ENCODE measurements at places on chromosomes 13 and 19. TPM values are rescaled to one million over a fixed set of nuclear protein-coding genes. Genes with fewer than 3 reads are reported as not detected.
A peak's percentile ranks its signal among the peaks of the same experiment; 100 is the strongest.

GRCh38 chr19:17255150-17255621 lies 9.4 kb downstream of the USHBP1 start:
- H3K4me1 ChIP-seq = peaks cover 8% of the 10 kb centered on the region
- peaks cover 2% of the 10 kb centered on the region for H3K27me3 ChIP-seq
- no peaks in the 10 kb centered on the region for H3K36me3 ChIP-seq
- no peak overlapping the region for H3K4me3 ChIP-seq

DNA sequence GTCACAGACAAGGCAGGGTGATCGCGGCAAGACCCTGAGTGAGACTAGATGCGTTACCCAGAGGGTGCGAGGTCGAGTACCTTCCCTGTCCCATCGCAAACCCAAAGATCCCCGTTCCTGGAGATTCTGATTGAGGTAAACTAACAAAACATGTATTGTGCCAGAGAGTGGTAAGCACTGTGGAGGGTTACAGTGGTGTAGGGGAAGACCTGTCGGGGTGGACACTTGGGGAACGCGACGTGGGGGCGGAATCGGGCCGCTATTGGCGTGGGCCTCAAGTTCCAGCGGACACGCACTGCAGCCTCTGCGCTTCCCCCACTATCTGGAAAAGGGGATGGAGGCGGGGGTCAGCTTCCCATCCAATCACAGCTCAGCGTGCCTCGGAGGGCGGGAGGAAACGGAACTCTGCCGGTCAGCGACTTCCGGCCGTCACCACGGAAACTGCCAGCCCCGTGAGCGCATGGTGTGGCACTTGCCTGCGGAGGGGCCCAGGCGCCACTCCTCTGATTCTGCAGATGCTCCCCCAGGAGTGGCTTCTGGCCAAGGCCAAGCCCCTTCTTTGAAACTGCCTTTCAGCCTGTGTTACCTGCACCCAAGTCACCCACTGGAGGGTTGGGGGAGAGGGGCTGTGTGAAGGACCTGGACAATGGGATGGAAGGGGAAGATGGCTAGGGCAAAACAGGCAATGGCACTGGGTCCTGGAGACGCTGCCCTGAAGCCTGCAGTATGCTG lies 1.0 kb upstream of the UBE2M start:
- peaks cover 37% of the 10 kb centered on the region for H3K4me1 ChIP-seq
- no peaks in the 10 kb centered on the region for H3K27me3 ChIP-seq
- H3K36me3 ChIP-seq = peaks cover 13% of the 10 kb centered on the region
- peak; percentile 95 for DNase-seq

- peaks cover 65% of the 10 kb centered on the region for H3K27me3 ChIP-seq
- H3K27ac ChIP-seq = no peak overlapping the region
- H3K4me3 ChIP-seq = peak overlapping the region; percentile 64
- no peaks in the 10 kb centered on the region for H3K36me3 ChIP-seq
- H3K4me1 ChIP-seq = peaks cover 29% of the 10 kb centered on the region
Observed at GRCh38 chr19:30228113-30228834, 143.9 kb upstream of the ZNF536 start.

Gene DOCK6
- total RNA-seq = 81.7 TPM

DNA sequence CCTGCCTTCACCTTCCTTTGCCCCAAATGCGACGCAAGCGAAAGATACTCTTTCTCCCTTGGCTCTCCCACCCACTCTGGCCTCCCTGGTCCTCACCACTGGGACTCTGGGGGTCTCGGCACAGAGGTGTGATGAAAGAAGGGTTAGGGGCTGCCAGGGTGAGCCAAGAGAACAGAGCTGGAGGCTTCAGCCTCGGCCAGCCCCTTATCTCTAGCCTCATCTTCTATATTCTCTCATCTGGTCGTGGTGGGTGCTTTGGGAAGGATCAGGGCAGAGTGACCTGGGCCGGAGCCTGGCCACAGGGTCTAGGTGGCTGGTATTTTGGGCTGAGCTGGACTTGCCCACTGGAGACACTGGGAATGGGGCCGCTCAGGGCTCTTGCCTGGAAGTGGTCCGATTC lies 71.1 kb upstream of the KCTD15 start:
- no peaks in the 10 kb centered on the region for H3K36me3 ChIP-seq
- no peak overlapping the region for H3K4me3 ChIP-seq
- no peaks in the 10 kb centered on the region for H3K27me3 ChIP-seq
- no peak for DNase-seq
- no peaks in the 10 kb centered on the region for H3K4me1 ChIP-seq
- no peak overlapping the region for H3K27ac ChIP-seq

DNA sequence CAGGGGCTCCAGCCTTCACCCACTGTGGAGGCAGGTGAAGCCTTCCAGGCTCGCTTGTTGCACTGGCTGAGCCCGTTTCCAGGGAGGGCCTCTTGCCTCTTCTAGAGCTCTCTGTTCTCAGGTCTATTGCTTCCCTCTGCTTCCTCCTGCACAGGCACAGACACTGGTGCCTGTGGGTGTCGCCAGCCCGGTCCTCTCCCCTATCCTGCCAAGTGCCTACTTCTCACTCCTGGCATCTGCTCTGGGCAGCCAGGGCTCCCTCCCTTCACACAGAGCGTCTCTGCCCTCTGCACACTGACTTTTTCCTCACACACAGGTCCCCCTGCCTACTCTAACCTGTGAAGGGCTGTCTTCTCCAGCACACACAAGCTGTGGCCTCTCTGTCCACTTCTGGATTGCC lies 60.3 kb downstream of the SLC7A9 start:
- H3K27me3 ChIP-seq = peaks cover 17% of the 10 kb centered on the region
- H3K36me3 ChIP-seq = no peaks in the 10 kb centered on the region
- DNase-seq = no peak
- H3K4me1 ChIP-seq = no peaks in the 10 kb centered on the region
- no peak overlapping the region for H3K4me3 ChIP-seq

DNA sequence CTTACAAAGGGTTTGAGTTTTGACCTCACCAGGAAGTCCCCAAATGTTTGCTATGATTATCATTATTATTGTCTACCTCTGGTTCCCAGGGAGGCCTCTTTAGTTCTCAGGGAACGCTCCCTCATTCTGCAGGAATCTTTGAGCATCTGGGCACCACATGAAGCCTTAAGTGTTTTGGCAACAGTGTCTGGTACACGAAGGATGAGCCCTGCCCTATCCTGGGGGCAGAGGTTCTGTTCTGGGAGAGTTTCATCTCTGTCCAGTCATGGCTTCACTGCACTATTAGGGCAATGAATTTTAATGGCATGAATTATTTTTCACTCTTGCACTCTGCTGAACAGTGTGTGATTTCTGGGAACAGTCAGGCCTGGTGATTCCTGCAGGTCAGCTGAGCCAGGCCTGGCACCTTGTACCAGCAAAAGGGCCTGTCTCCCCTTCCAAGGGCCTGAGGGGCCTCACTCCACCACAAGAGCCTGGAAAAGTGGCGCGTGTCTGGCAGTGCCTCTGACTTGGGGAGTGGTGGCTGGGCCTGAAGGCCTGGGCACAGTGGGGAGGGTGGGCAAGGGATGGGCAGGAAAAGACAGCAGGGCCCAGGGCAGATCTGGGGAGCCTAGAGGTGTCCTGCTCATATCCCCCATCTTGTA lies 4.6 kb downstream of the FAM187B start:
- H3K27me3 ChIP-seq = peaks cover 7% of the 10 kb centered on the region
- no peak for DNase-seq
- H3K36me3 ChIP-seq = no peaks in the 10 kb centered on the region
- no peak overlapping the region for H3K4me3 ChIP-seq
- no peak overlapping the region for H3K27ac ChIP-seq
- H3K4me1 ChIP-seq = peaks cover 4% of the 10 kb centered on the region

GRCh38 chr19:51820831-51821446 lies 26.0 kb downstream of the FPR3 start:
- no peaks in the 10 kb centered on the region for H3K4me1 ChIP-seq
- H3K27ac ChIP-seq = no peak overlapping the region
- no peaks in the 10 kb centered on the region for H3K27me3 ChIP-seq
- DNase-seq = no peak

DNA sequence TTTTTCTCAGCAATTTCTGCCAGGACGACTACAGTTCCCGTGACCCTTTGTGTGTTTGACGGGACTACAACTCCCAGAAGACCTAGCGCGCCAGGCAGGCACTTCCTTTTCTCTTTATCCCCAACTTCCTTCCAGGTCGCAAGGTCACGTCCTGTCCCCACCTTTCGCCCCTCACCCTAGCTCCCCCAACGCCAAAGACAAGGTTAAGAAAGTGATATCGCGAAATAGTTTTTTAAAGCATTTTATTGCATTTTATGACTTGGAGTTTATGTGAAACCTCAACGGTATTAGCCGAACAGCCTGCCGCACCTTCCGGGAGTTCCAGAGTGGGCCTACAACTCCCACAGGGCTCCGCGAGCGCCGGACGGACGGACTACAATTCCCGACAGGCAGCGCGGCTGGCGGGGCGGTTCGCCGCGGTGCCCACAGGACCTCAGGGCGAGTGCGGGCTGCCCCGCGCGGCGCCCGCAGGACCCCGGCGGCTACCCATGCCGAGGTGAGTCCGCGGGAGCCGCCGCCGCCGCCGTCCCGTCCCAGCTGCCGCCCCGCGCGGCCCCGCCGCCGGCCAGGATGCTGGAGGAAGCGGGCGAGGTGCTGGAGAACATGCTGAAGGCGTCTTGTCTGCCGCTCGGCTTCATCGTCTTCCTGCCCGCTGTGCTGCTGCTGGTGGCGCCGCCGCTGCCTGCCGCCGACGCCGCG lies at the start of gene NCLN:
NCLN (plus strand) TSS at position 470 of the 699 bp plus-strand sequence; CDS start at position 571, 101 bp downstream.
- DNase-seq = peak; percentile 98
- peaks cover 18% of the 10 kb centered on the region for H3K4me1 ChIP-seq
- H3K27me3 ChIP-seq = no peaks in the 10 kb centered on the region
- H3K27ac ChIP-seq = peak within 1 kb of the TSS; percentile 94
- H3K4me3 ChIP-seq = peak within 1 kb of the TSS; percentile 95
- no peaks in the 10 kb centered on the region for H3K36me3 ChIP-seq

GRCh38 chr19:2490659-2491058 lies 14.7 kb downstream of the GADD45B start:
- no peak overlapping the region for H3K4me3 ChIP-seq

GRCh38 chr13:39106216-39107005 lies 68.2 kb downstream of the NHLRC3 start:
- no peaks in the 10 kb centered on the region for H3K4me1 ChIP-seq
- no peak overlapping the region for H3K4me3 ChIP-seq
- no peak for DNase-seq
- peaks cover 58% of the 10 kb centered on the region for H3K27me3 ChIP-seq

Gene ARHGAP33
- 10.1 TPM for total RNA-seq

Gene SCEL
- not detected for total RNA-seq

Gene DACH1
- total RNA-seq = 0.34 TPM

Gene ACER1
- total RNA-seq = not detected

Gene NLRP8
- not detected for total RNA-seq

Gene NTN5
- 1.3 TPM for total RNA-seq

Gene ZNF540
- 1.9 TPM for total RNA-seq

GRCh38 chr13:91357613-91358386 lies 10.3 kb downstream of the MIR17HG start:
- H3K4me1 ChIP-seq = peaks cover 18% of the 10 kb centered on the region
- H3K36me3 ChIP-seq = peaks cover 44% of the 10 kb centered on the region
- peak overlapping the region; percentile 36 for H3K27ac ChIP-seq
- no peak overlapping the region for H3K4me3 ChIP-seq

DNA sequence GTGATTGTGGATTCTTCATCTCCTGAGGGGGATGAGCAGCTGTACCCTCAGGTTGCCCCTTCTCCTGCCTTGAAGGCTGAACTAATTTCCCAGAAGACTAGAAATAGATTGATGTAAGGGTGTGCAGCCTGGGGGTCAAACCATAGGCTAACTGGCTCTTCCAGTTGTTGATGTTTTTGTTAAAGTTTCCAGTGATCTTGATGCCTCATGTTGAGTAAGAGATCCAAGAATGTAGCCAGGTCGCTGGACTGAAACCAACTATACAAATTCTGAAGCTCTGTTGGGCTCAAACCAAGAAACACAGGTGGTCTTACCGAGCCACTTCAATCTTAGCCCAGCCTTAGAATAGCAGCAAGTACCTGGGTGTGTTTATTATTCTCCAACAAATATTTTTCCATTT lies 391.8 kb downstream of the KLF5 start:
- H3K4me1 ChIP-seq = no peaks in the 10 kb centered on the region
- H3K27me3 ChIP-seq = no peaks in the 10 kb centered on the region
- H3K36me3 ChIP-seq = no peaks in the 10 kb centered on the region
- H3K27ac ChIP-seq = no peak overlapping the region

Gene PPM1N
- 0.29 TPM for total RNA-seq

GRCh38 chr19:35080613-35081170 lies 34.9 kb upstream of the FXYD3 start:
- H3K4me1 ChIP-seq = no peaks in the 10 kb centered on the region
- H3K27me3 ChIP-seq = peaks cover 9% of the 10 kb centered on the region
- H3K4me3 ChIP-seq = no peak overlapping the region
- H3K36me3 ChIP-seq = no peaks in the 10 kb centered on the region
- no peak overlapping the region for H3K27ac ChIP-seq
- DNase-seq = no peak

- H3K27ac ChIP-seq = no peak overlapping the region
- H3K4me1 ChIP-seq = no peaks in the 10 kb centered on the region
- no peaks in the 10 kb centered on the region for H3K36me3 ChIP-seq
- H3K4me3 ChIP-seq = no peak overlapping the region
Observed at GRCh38 chr13:100051070-100051469, 37.8 kb upstream of the PCCA start.

GRCh38 chr19:31501427-31502195 lies 152.4 kb upstream of the TSHZ3 start:
- H3K4me1 ChIP-seq = no peaks in the 10 kb centered on the region
- H3K4me3 ChIP-seq = no peak overlapping the region
- H3K27ac ChIP-seq = no peak overlapping the region
- DNase-seq = peak; percentile 65
- H3K36me3 ChIP-seq = no peaks in the 10 kb centered on the region

- no peak overlapping the region for H3K27ac ChIP-seq
- H3K4me3 ChIP-seq = no peak overlapping the region
- no peak for DNase-seq
- H3K27me3 ChIP-seq = no peaks in the 10 kb centered on the region
Observed at GRCh38 chr13:84566780-84567179, 684.5 kb upstream of the SLITRK1 start.

Gene CBY2
- total RNA-seq = not detected

GRCh38 chr13:38713046-38713445 lies 26.2 kb downstream of the FREM2 start:
- peaks cover 3% of the 10 kb centered on the region for H3K27me3 ChIP-seq
- no peak overlapping the region for H3K27ac ChIP-seq
- DNase-seq = no peak
- no peaks in the 10 kb centered on the region for H3K4me1 ChIP-seq
- no peak overlapping the region for H3K4me3 ChIP-seq

Gene ZNF723
- not detected for total RNA-seq

Gene TBXA2R
- total RNA-seq = 0.30 TPM

GRCh38 chr13:31321457-31321856 lies 121.7 kb downstream of the B3GLCT start:
- H3K4me3 ChIP-seq = no peak overlapping the region
- no peaks in the 10 kb centered on the region for H3K27me3 ChIP-seq
- no peak overlapping the region for H3K27ac ChIP-seq
- peaks cover under 1% of the 10 kb centered on the region for H3K4me1 ChIP-seq
- H3K36me3 ChIP-seq = peaks cover 3% of the 10 kb centered on the region

DNA sequence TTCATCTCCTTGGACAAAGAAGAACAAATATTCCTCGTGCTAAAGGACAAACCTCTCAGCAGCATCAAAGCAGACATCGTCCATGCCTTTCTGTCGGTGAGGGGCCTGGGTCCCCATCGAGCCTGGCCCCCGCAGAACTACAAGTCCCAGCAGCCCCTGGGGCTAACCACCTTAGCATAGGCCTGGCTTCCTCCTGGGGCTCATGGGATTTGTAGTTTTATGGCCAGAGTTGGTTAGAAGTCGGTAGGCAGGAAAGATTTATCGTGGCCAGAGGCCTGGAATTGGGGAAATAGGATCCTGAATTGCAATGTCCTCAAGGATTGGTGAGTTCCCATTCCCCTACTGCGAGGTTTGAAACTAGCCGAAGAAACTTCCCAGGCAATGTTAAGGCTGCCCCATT lies 19.6 kb downstream of the TMEM150B start:
- no peak overlapping the region for H3K4me3 ChIP-seq
- H3K4me1 ChIP-seq = peaks cover 9% of the 10 kb centered on the region
- peaks cover 16% of the 10 kb centered on the region for H3K36me3 ChIP-seq
- no peaks in the 10 kb centered on the region for H3K27me3 ChIP-seq
- H3K27ac ChIP-seq = no peak overlapping the region
